ENCODE measurements at places on chromosomes 3 and 15. TPM values are rescaled to one million over a fixed set of nuclear protein-coding genes. Genes with fewer than 3 reads are reported as not detected.

DNA sequence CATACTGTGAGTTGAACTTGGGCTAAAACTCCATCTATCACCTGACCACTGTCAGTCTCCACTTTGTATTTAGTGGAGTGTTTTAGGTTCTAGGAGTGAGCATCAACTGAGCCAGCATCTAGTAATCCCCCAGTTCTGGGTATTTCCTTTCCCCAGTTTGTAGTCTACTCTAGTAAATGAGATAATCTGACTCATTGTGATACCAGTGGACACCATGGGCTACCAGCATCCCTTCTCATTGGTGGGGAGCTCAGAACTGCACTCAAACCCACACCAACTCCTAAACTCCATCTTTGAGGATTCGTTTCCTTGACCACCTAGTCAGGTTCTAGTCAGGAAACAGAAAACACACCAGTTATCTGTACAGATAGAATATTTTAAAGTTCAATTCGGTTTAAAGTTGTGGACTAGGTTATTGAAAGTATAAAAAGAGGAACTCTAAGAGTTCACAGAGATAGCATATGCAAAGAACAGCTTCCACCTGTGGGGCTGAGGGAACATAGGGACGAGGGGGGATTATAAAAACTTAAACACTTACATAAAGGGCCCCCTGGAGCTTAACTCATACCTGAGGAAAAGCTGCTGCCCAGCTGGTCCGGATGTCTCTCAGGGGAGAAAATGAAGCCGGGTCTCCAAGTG lies 36.0 kb downstream of the LEO1 start:
- peaks cover 34% of the 10 kb centered on the region for H3K36me3 ChIP-seq
- no peaks in the 10 kb centered on the region for H3K4me1 ChIP-seq
- no peak overlapping the region for H3K4me3 ChIP-seq
- DNase-seq = no peak
- H3K27ac ChIP-seq = no peak overlapping the region

Gene NCK1
- 52.9 TPM for total RNA-seq

DNA sequence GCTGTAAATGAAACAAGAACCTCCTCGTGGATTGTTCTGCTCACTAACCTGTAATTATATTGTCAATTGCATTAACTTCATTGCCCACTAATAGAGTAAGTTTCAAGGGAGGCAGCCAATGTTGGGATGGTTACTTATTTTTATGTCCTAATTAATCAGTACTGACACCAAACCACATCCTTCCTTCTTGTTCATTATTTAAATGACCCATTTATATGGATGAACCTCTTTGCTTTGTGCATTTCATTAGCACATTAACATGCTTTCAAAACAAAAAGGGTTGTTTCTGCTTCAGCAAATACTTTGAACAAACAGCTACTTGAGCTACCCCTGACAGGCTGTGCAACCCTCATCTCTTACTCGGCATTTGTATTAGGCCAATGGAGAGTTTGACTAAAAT lies 374.2 kb downstream of the MECOM start:
- DNase-seq = no peak
- H3K27ac ChIP-seq = no peak overlapping the region
- no peaks in the 10 kb centered on the region for H3K36me3 ChIP-seq

Gene CTXN2
- not detected for total RNA-seq

- no peak overlapping the region for H3K4me3 ChIP-seq
- DNase-seq = no peak
- H3K27ac ChIP-seq = no peak overlapping the region
- no peaks in the 10 kb centered on the region for H3K36me3 ChIP-seq
- peaks cover 2% of the 10 kb centered on the region for H3K27me3 ChIP-seq
These were observed 430.2 kb upstream of the MCTP2 start for GRCh38 chr15:93801206-93801605.

DNA sequence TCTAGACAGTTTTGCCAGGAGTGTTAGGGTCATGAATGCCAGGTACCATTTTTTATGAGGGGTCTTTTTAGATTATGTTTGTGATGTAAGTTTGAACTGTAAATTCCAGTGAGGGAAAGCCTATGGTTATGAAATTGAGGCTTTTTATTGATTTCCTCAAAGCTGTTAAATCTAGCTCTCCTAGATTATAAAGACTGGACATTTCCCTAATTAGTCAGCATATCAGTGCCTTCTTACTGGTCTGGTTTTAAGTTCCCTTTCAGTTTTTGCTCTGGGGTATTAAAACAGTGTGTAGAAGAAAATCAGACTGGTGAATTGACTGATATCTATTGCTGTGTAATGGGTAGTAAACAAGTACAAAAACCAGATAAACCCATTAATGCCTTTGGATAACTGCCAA lies 39.2 kb downstream of the LRRC49 start:
- H3K36me3 ChIP-seq = no peaks in the 10 kb centered on the region
- no peak overlapping the region for H3K4me3 ChIP-seq
- H3K27me3 ChIP-seq = peaks cover 4% of the 10 kb centered on the region
- no peak overlapping the region for H3K27ac ChIP-seq

GRCh38 chr3:72515941-72516340 lies 332.3 kb downstream of the SHQ1 start:
- no peaks in the 10 kb centered on the region for H3K27me3 ChIP-seq
- no peaks in the 10 kb centered on the region for H3K4me1 ChIP-seq
- H3K27ac ChIP-seq = no peak overlapping the region
- H3K36me3 ChIP-seq = no peaks in the 10 kb centered on the region
- no peak overlapping the region for H3K4me3 ChIP-seq

GRCh38 chr15:60101416-60101815 lies 97.3 kb downstream of the FOXB1 start:
- no peak for DNase-seq
- H3K4me1 ChIP-seq = no peaks in the 10 kb centered on the region
- no peaks in the 10 kb centered on the region for H3K27me3 ChIP-seq
- no peaks in the 10 kb centered on the region for H3K36me3 ChIP-seq

DNA sequence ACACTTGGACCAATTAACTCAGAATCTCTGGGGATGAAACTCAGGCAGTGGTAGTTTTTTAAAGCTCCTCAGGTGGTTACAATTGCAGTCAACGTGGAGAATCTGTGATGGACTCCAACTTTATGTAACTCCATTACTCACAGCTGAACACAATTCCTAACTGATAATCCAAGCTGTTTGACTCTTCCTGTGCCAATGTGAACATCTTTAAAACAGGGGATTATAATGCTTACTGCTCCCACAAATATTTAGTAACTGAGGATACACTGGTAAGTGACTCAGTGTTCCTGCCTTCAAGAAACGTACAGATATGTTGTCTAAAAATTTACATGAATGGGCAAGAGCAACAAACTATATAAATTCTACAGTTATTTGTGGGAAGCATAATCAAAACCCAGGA lies 85.6 kb downstream of the OSBPL10 start:
- no peak for DNase-seq
- no peaks in the 10 kb centered on the region for H3K27me3 ChIP-seq
- no peak overlapping the region for H3K27ac ChIP-seq
- no peaks in the 10 kb centered on the region for H3K36me3 ChIP-seq

DNA sequence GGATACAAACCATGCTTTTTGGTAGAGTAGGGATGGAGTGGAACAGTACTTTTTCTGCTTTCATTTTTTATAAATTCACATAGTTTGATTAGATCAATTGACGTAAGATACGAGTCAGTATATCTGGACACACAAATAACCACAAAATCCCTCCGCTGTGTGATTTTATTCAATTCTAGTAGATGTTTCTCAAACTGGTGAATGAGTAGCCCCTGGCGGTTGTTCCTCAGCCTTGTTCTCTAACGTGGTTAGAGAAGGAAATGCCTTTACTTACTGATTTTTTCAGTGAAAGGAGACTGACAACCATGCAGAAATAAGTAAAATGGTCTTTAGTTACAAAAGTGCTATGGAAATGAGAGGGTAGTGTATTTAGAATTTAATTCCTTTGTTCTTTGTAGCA lies 161.0 kb downstream of the TCF12 start:
- H3K27ac ChIP-seq = no peak overlapping the region
- no peak overlapping the region for H3K4me3 ChIP-seq
- no peaks in the 10 kb centered on the region for H3K27me3 ChIP-seq
- DNase-seq = peak; percentile 8
- H3K4me1 ChIP-seq = peaks cover 4% of the 10 kb centered on the region

Gene CCRL2
- 4.3 TPM for total RNA-seq

DNA sequence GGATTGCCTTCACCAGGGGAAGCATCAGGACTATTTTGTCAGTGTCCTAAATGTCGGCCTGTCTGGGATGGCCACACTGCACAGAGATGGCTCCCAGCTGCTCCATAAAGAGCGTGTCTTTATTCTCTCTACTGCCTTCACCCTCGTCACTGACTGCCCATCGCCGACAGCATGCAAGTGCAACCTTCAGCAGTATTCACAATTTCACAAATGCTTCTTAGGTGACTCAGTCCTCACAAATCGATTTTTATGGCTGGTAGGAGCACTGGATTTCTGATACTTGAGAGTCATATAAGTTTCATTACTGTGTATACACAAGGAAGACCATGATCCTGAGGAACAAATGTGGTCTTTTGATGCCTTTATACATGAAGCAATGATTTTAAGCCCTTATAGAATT lies 1.1 kb upstream of the SSUH2 start:
- H3K27me3 ChIP-seq = no peaks in the 10 kb centered on the region
- no peak overlapping the region for H3K27ac ChIP-seq
- DNase-seq = no peak
- no peaks in the 10 kb centered on the region for H3K36me3 ChIP-seq

- peaks cover under 1% of the 10 kb centered on the region for H3K27me3 ChIP-seq
- no peaks in the 10 kb centered on the region for H3K36me3 ChIP-seq
- no peak overlapping the region for H3K27ac ChIP-seq
- H3K4me3 ChIP-seq = no peak overlapping the region
- no peaks in the 10 kb centered on the region for H3K4me1 ChIP-seq
These were observed 27.9 kb upstream of the SLC30A4 start for GRCh38 chr15:45550436-45550835.

Gene P2RY14
- 0.22 TPM for total RNA-seq

DNA sequence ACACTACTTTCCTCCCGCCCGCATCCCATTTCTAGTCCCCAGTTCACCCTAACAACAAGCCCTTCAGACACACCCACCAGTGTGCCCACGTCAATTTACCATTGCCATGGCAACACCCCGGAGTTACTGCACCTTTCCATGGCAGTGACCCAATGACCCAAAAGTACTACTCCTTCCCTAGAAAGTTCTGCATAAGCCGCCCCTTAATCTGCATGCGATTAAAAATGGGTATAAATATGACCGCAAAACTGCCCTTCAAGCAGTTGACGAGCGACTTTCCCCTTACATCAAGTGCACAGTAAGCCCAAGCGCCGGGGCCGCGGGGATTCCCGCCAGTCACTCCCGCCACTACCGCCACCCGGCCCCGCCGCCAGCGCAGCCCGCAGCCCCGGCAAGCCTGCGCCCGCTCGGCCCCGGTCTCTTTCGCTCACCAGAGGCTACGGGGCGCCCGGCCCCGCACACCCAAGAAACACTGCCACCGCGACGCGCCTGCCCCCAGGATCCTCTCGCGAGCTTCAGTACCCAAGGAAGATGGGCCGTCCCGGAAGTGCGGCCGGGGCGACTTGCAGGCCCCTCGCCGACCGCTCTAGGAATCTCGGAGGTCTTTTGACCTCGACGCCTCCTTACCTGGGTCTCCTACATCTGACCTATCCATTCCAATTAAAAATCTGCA lies 27.2 kb upstream of the ZNF502 start:
- peaks cover 13% of the 10 kb centered on the region for H3K27me3 ChIP-seq
- no peak for DNase-seq
- no peak overlapping the region for H3K27ac ChIP-seq
- peak overlapping the region; percentile 54 for H3K4me3 ChIP-seq
- H3K36me3 ChIP-seq = no peaks in the 10 kb centered on the region

- no peak for DNase-seq
- no peak overlapping the region for H3K4me3 ChIP-seq
- no peaks in the 10 kb centered on the region for H3K36me3 ChIP-seq
- H3K27ac ChIP-seq = no peak overlapping the region
- no peaks in the 10 kb centered on the region for H3K27me3 ChIP-seq
These were observed 218.7 kb upstream of the MDFIC2 start for GRCh38 chr3:70531063-70531657.

Gene UBA7
- total RNA-seq = 208 TPM

Gene BDH1
- 17.7 TPM for total RNA-seq

Gene CCDC12
- 59.5 TPM for total RNA-seq

Gene ELL3
- total RNA-seq = 2.3 TPM

Gene TJP1
- not detected for total RNA-seq

GRCh38 chr15:48644827-48645557 lies 517 bp downstream of the FBN1 start:
- DNase-seq = no peak
- no peaks in the 10 kb centered on the region for H3K36me3 ChIP-seq
- H3K4me3 ChIP-seq = no peak overlapping the region
- no peak overlapping the region for H3K27ac ChIP-seq
- H3K4me1 ChIP-seq = no peaks in the 10 kb centered on the region

Gene VEPH1
- total RNA-seq = not detected

- no peak overlapping the region for H3K4me3 ChIP-seq
- H3K4me1 ChIP-seq = no peaks in the 10 kb centered on the region
- no peaks in the 10 kb centered on the region for H3K27me3 ChIP-seq
- DNase-seq = no peak
These were observed 188.6 kb upstream of the TBL1XR1 start for GRCh38 chr3:177385831-177386301.

Gene LIPC
- total RNA-seq = 0.61 TPM

DNA sequence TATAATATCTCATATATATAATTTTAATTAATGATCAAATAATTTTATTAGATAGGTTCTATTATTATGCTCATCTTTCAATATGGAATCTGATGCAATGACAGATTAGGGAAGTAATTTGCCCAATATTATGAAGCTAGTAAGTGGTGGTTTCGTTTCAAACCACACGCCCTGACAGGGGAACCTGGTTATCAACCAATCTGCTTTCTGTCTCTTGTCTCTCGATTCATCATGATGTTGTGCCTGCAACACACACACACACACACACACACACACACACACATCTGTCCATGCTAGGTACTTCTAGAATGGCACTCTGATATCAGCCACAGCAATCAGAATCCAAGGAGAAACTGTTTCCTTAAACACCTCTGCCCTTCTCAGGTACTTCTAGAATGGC lies 128.4 kb downstream of the ZBBX start:
- no peaks in the 10 kb centered on the region for H3K4me1 ChIP-seq
- H3K27me3 ChIP-seq = no peaks in the 10 kb centered on the region
- H3K27ac ChIP-seq = no peak overlapping the region
- H3K4me3 ChIP-seq = no peak overlapping the region

Gene USP4
- total RNA-seq = 95.2 TPM

DNA sequence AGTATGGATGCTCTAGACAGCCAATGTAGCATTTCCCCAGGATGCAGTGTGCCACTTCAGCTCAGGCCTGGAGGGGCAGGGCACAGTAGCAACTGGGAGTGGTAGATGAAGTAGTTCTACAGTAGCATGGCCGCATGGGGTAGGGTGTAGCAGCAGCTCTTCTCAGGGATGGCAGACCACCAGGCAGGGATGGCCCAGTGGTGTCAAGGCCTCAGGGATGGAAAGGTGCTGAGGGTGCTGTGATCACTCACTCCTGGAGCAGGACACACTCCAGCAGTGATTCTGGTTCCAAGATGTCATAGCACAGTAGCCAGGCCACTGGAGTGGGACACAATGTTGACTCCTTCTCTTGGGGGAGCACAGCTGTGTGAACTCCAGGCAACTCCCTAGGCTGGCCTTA lies 210.9 kb upstream of the LYSMD4 start:
- no peaks in the 10 kb centered on the region for H3K36me3 ChIP-seq
- H3K27me3 ChIP-seq = no peaks in the 10 kb centered on the region
- no peaks in the 10 kb centered on the region for H3K4me1 ChIP-seq
- DNase-seq = no peak
- no peak overlapping the region for H3K4me3 ChIP-seq
- no peak overlapping the region for H3K27ac ChIP-seq

- peaks cover 4% of the 10 kb centered on the region for H3K4me1 ChIP-seq
- no peaks in the 10 kb centered on the region for H3K36me3 ChIP-seq
These were observed 44.7 kb upstream of the C2CD4B start for GRCh38 chr15:62209821-62210220.

GRCh38 chr3:85567071-85567676 lies 608.4 kb downstream of the CADM2 start:
- H3K4me1 ChIP-seq = no peaks in the 10 kb centered on the region
- H3K27ac ChIP-seq = no peak overlapping the region
- no peak for DNase-seq
- no peak overlapping the region for H3K4me3 ChIP-seq
- H3K36me3 ChIP-seq = no peaks in the 10 kb centered on the region

Data from CD4-positive, alpha-beta T cell (primary cell).